ENCODE measurements at places on chromosomes 11 and 22.

DNA sequence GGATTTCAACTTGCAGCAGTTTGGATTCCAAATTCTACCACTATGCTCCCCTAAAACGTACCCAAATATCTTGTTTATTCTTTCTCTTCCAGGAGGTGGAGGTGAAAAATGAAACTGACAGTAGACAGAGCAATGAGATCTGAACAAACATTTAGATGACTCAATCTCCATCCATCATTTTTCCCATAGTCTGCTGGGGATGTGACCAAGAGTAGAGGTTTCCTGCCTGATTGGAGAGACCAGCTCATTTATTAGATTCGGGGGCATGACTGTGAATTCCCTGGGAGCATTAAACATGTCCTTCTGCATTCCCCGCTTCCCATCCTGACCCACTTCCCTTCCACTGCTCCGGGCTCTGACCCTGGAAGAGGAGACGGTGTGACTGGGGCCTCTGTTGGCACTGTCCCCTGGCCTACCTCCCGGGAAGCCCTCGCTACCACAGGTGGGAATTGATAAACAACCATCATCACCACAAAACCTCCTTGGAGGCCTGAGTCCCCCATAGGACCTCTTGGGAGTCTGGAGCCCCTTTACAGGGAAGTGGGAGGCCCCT is 20.3 kb downstream of the DKK3 start:
- DNase-seq = no peak

- DNase-seq = no peak
Observed at GRCh38 chr11:69915501-69916250, 96.5 kb upstream of the FGF3 start.

GRCh38 chr22:39765661-39766060 is 127.9 kb downstream of the ENTHD1 start:
- DNase-seq = no peak

- DNase-seq = no peak
Observed at GRCh38 chr11:60987577-60988277, 16.2 kb downstream of the CD6 start.

DNA sequence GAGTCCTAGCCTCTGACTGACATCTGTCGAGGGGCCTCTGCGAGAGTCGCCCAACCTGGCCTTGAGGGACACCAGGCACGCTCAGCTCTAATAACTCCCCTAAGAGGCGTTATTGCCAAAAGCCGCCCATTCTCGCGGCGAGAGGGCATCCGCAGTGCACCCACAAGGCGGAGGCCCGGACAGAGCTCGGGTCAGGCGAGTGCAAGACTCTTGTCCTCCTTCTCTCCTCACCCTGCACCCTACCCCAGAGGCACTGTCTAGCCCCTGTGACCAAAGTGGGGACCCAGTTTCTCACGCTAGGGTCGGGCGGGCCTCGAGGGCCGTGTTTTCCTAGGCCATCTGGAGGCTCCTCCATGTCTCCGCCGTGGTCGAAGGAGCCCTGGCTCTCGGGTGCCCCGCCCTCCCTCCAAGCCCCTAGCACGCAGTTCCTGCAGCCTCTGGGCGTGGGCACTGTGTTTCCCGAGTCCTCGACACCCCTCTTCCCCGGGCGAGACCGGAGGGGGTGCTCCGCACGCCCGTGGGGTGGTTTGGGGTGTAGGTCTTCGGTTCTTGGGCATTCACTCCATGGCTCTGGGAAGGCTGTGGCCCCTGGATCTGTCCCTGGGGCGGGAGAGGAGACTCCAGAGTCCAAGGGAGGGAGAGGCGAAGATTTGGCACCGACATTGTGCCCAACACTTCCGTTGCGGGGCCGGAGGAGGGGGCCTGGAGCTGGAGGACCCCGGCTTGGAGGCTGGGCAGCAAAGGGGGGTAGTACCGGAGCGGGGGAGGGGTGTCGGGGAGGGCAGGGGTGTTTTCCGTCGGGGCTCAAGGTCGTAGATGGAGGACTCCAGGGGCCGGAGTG is 1.0 kb downstream of the CHRM4 start:
- no peak for DNase-seq

GRCh38 chr11:44596525-44597276 is 31.2 kb downstream of the CD82 start:
- DNase-seq = peak; percentile 84

DNA sequence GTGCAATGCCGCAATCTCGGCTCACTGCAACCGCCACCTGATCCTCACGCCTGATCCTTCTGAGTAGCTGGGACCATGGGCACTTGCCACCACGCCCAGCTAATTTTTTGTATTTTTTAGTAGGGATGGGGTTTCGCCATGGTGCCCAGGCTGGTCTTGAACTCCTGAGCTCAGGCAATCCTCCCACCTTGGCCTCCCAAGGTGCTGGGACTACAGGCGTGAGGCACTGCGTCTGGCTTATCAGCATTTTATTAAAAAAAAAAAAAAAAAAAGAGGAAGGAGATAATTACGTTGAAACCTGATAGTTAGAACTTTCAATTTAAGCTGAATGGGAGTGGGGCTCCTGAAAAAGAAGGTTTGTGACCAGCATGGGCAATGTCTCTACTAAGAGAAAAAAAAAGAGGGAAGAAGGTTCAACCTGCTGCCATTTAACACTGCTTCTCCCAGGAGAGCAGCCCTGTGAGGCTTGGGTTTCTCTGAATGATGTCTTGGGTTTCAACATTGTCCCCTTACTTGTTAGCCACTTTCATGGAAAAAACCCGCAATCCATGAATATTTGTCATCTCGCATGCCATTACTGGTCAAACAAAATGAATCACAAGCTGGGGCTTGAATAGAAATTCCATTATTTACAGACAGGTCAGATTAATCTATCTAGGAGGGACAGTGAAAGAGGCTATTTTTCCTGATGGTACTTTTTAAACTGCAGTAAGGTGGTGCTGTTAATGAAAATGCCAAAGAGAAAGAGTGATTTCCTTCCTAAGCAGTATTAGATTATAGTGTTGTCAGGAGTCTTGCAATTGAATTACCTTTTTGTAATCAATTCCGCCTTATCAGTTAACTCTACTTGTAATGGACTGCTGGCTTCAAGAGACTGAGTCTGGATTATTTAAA is 72.5 kb downstream of the PACS1 start:
- DNase-seq = no peak

- DNase-seq = no peak
Observed at GRCh38 chr11:13993096-13993765, 30.7 kb downstream of the SPON1 start.

DNA sequence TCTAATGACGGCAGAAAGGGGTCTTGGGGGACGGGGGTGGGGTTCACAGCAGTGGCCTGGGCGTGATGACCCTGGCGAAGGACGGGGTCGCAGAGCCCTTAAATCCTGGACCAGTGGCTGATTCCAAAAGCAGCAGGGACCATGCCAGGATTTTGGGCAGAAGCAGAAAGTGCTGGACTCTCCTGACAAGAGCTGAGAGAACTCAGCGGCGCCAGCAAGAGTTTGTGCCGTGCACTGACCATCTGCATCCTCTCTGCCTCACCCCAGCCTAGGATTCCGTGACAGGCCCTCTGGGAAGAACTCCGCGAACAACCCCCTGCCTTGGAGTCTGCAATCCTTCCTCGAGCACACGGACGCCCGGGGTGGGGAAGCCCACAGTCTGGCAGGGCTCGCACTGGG is 644 bp upstream of the NDUFV1 start:
- DNase-seq = no peak

DNA sequence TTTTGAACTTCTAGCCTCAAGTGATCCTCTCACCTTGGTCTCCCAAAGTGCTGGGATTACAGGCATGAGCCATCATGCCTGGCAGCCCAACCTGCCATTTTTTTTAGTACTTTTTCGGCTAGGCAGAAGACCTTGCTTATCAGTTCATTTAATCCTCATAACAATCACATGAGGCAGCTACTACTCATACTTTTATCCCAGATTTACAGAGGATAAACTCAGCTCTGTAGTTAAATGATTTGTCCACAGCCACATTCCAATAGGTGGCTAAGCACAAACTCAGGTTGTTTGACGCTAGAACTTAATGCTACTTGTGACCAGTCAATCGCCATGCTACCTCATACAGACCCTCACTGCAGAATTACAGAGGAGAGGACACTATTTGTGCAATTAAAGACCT is 28.1 kb downstream of the SBF2 start:
- DNase-seq = no peak

DNA sequence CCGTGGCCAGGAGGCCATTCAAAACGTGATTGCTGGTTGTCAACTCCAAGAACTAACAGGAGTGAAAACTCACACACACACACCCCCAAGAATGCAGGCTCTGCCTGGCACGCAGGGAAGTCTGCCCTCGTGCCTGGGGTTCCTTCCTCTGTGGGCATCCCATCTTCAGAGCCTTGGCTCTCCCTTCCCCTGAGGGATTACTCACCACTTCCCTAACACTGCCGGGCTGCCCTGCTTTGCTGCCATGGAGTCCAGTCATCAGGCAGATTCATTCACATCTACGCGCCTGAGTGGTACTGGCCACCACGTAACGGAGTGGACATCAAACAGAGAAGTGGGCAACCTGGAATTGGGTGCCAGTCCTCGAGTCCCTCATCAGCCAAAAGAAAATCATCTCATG is 120.7 kb upstream of the TMEM45B start:
- DNase-seq = no peak

DNA sequence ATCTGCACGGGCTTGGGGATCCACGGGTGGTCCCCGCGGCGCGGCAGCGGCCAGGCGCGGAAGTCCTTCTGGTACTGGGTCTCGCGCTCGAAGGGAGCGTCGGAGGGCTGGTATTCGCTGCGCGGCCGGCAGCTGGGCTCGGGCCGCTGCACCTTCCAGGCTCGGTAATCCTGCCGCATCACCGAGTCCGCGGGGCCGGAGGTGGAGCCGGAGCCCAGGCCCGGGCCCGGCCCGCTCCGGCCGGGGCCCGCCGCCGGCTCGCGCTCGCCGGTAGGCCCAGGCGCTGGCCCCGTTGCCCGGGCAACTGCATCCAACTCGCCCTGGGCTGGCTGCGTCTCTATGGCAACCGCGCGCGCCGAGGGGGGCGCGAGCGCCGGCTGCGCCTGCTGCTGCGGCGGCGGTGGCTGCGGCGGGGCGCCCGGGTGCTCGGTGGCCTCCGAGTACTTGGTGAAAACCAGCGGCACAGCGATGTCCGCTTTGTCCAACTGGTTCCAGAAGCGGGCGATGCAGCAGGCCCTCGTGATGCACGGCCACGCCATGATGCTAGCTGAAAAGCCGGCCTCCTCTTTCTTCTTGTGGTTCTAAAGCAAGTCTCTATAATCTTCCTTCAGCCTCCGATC is 897 bp downstream of the MAP6 start:
- DNase-seq = no peak

- no peak for DNase-seq
Observed at GRCh38 chr22:32721328-32722180, 80.0 kb upstream of the TIMP3 start.

DNA sequence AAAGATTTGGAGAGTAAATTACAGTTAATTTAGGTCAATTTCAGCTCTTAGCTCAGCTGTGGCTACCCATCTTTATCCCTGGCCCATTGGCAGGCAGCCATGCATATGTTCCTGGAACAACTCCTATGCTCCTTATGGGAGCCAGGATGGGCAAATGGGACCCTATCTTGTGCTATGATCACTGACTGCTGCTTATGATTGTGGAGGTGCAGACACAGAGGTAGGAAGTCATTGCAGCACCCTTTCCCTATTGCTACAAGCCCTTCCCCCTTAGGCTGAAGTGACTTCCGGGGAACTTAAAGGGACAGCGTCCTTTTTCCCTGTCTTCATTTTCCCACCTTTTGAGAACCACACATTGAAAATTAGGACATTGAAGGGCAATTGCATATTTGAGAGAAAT is 112.7 kb downstream of the FCHSD2 start:
- DNase-seq = no peak

- DNase-seq = no peak
Observed at GRCh38 chr11:44761551-44761961, 34.8 kb downstream of the TSPAN18 start.

DNA sequence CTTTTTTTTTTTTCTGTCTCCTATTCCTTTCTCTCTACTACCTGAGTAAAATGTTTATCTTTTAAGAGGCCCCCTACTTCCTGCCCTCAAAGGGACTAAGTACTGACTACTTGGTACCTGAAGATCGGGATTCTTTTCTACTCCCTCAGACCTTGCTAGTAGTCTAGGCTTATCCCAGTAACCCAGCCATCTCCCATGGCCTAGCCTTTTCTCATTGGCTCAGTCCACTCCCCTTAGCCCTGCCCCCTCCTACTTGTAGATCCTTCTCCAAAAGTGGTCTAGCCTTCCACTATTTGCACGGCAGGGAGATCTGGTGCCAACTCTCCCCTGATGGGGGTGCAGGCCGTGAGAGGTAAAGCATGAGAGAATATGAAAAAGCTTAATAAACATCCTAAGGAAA is 133.7 kb downstream of the RCN1 start:
- DNase-seq = no peak

GRCh38 chr11:103892603-103893002 is 143.8 kb upstream of the DDI1 start:
- no peak for DNase-seq

GRCh38 chr11:72353861-72354260 is 80.5 kb downstream of the CLPB start:
- no peak for DNase-seq

DNA sequence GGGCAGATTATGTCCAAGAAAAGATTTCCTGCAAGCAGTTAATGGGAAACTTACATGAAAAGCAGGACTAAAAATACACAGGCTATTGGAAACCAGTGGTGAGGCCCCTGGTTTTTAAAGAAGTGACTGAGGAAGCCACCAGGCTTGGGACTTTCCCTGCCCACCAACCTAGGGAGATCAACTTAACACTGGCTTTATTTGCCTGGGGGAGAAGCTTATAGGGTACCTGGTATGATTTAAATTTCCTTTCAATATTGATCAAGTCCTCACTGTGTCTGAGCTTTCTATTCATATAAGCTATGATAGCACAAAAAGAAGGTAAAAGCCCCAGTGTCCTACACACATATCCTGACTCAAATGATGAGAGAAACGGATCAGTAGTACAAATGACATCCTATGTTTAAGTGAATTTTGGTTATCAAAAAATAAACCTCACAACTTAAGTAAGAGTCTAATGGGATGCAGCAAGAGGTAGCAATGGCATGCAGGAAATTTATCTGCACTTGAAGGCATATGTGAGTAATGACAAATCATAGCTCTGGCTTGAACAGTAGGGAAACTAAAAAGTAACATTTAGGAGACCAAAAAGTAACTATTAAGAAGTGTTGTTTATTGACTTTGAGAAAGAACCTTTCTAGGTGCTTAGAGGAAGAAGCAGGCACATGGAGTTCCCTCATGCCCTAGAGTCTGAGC is 85.3 kb downstream of the GAB2 start:
- DNase-seq = no peak

GRCh38 chr11:70246196-70246595 is 24.3 kb upstream of the PPFIA1 start:
- no peak for DNase-seq

DNA sequence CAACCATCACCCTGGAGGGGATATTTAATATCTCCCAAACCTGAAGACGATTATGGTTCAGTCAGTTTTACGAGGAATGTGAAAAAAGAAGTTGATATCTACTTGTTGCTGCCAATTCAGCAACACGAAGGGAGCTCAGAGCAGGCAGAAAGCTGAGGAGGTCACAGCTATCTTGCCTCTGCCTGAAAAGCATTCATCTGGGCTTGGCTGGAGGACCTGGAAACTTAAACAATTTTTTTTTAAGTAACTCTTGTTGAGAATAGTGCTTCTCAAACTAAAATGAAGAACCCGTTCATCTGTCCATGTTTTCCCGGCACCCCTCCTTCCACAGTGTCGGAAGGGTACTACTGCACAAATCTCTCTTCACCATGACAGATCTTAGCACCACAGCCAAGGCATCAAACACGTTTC is 98.9 kb downstream of the MICAL3 start:
- no peak for DNase-seq

All from GM12878 (cell line).